Activated CD8-positive, alpha-beta T cell treated with anti-CD3 and anti-CD28 coated beads, Interleukin-2, amount 10 ng/mL, durations not matched to agents 7 days and 5 days (primary cell): ENCODE measurements at places on chromosomes 3 and 15. TPM values are rescaled to one million over a fixed set of nuclear protein-coding genes. Genes with fewer than 3 reads are reported as not detected.

GOLGA8T gene
- total RNA-seq: 0.94 TPM

HTR3E gene
- total RNA-seq: not detected

GRAMD2A gene
- not detected for total RNA-seq

PARP15 gene
- 36.6 TPM for total RNA-seq

TBC1D21 gene
- total RNA-seq: not detected

DMXL2 gene
- total RNA-seq: 9.2 TPM

ARL6 gene
- total RNA-seq: 6.6 TPM

SH3GL3 gene
- total RNA-seq: not detected

MCTP2 gene
- 26.9 TPM for total RNA-seq

TUSC7 gene
- not detected for total RNA-seq

TRIM42 gene
- not detected for total RNA-seq

GP9 gene
- not detected for total RNA-seq

LYZL4 gene
- total RNA-seq: not detected

SYNPR gene
- total RNA-seq: not detected

ANKUB1 gene
- not detected for total RNA-seq

ZIC1 gene
- not detected for total RNA-seq

ZNF501 gene
- 3.6 TPM for total RNA-seq

NR1I2 gene
- 0.26 TPM for total RNA-seq

CRABP1 gene
- not detected for total RNA-seq

RGMA gene
- not detected for total RNA-seq

GRIP2 gene
- not detected for total RNA-seq

MUC20 gene
- 1.7 TPM for total RNA-seq

EIF1B gene
- total RNA-seq: 33.2 TPM

TMEM212 gene
- total RNA-seq: not detected

LRRC3B gene
- total RNA-seq: not detected

MORC1 gene
- not detected for total RNA-seq

MINAR1 gene
- 0.71 TPM for total RNA-seq

HYKK gene
- total RNA-seq: 1.5 TPM

MYO5A gene
- total RNA-seq: 37.4 TPM

DNAH12 gene
- 0.05 TPM for total RNA-seq

CKMT1A gene
- total RNA-seq: not detected

NMNAT3 gene
- 0.55 TPM for total RNA-seq
